Fibroblast of skin of abdomen (primary cell): ENCODE measurements at places on chromosomes 4 and X.

DNA sequence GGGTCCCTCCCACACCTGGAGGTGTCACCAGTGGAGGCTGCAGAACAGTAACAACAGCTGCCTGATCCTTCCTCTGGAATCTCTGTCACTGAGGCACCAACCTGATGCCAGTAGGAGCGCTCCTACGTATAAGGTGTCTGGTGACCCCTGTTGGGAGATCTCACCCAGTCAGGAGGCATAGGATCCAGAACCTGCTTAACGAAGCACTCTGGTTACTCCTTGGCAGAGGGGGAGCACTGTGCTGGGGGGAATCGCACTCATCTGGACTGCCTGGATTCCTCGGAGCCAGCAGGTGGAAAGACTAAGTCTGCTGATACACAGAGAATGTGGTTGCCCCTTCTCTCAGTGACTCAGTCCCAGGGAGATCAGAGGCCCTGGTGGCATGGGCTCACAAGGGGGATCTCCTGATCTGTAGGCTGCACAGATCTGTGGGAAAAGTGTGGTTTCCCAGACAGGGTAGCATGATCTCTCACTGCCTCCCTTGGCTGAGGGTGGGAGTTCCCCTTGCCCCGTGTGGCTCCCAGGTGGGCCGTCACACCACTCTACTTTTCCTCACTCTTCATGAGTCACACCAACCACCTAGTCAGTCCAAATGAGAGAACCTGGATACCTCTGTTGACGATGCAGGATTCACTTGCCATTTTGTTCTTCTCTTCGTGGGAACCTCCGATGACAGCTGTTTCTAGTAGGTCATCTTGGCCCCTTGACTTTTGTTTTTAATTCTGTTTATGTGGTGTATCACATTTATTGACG, 305.9 kb downstream of the IDS start:
- no peak for DNase-seq

- no peak for DNase-seq
Observed at GRCh38 chrX:100645106-100645505, 1.1 kb downstream of the SRPX2 start.

- DNase-seq = no peak
Observed at GRCh38 chr4:147779451-147779850, 47.6 kb downstream of the ARHGAP10 start.

DNA sequence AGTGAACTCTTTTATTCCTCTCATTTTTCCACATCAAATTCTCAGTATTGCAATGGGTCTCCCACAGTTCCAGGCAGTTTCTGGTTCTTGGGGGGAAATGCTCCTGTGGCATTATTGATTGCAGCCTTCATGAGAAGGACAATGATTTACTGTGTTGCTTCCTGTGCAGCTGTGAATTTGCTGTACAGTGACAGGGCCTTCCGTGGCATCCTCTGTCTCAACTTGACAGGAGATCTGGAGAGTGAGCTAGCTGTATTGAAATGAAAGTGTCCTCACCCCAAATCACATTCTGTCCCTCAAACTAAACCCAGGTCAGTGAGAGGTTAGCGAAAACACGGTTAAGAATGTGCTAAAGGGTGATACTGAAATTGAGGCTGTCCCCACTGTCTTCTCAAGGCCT, 77.1 kb upstream of the ATOH1 start:
- DNase-seq = no peak

DNA sequence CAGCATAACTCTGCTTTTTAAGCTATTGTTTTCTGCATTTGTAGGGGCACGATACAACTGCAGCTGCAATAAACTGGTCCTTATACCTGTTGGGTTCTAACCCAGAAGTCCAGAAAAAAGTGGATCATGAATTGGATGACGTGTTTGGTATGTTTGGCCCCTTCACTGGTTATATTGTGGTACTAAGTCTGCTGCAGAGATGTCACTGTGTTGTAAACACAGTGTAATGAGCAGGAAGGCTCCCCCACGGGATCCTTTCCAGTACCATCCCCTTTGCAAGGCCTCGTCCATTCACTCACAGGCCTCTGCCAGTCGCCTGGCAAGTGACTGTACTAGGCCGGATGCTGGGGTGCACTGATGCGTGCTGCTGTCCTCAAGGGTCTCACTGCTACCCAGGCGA, 13.8 kb downstream of the CYP4V2 start:
- DNase-seq = no peak

DNA sequence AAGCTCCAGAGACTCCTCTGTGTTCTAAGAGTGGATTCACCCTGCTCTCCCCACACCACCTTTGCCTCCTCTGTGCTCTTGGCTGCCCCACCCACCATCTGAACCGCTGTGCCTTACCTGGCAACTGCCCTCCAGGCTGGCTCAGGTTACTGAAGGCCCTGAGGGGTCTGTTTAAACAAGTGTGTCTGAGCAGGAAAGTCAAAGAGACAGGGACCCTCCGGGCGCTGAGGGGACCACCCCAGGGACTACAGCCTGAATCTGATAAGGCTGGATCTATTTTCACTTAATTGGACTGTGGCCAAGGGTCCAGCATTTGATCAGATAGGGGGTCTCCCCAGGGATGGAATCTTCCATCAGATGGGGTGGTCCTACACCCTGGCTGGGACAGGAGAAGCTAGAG, 10.4 kb upstream of the MSX1 start:
- DNase-seq = no peak

DNA sequence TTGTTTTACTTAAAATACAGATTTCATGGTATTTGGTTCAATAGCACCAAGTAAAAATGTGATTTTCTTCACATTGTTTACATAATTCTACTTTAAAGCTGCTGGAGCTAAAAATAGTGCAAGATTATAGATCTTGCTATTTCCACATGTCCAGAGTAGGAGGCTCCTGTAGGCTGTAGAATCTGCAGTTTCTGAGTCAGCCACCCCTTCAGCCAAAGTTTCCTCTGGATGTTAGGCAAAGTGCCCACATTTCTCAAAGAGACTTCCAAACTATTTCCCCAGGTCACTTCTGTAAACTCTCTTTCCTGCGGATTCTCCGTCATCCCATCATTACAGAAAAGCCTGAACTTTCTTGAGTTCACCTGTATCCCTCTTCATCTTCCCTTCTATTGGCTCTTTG, 342.5 kb upstream of the FSTL5 start:
- DNase-seq = peak; percentile 61

DNA sequence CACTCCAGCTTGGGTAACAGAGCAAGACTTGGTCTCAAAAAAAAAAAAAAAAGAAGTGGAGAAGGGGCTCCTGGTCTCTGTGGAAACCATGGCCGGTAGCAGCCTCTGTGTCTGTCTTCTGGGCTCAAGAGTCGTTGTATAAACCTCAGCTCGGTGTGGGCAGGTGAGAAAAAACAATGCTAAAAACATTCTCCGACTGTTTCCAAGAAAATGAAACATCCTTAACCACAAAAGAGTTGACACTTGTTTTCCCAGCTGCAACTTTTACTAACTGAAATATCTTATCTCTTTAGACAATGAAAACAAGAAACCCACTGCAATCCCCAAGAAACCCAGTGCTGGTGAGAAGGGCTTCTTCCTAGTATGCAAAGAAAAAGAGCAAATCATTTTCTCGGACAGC, 26.2 kb downstream of the CD99 start:
- no peak for DNase-seq

- DNase-seq = peak; percentile 68
Observed at GRCh38 chr4:55475394-55476243, 71.1 kb downstream of the CLOCK start.

- DNase-seq = peak; percentile 39
Observed at GRCh38 chr4:5381961-5382441, 326.4 kb downstream of the EVC2 start.

GRCh38 chr4:178881937-178882336, 1439.7 kb upstream of the AGA start:
- no peak for DNase-seq

- no peak for DNase-seq
Observed at GRCh38 chrX:45571453-45571852, 370.8 kb upstream of the DIPK2B start.

- DNase-seq = no peak
Observed at GRCh38 chr4:104411502-104411901, 83.2 kb downstream of the CXXC4 start.

GRCh38 chrX:123298026-123298425, 113.9 kb downstream of the GRIA3 start:
- peak; percentile 50 for DNase-seq

DNA sequence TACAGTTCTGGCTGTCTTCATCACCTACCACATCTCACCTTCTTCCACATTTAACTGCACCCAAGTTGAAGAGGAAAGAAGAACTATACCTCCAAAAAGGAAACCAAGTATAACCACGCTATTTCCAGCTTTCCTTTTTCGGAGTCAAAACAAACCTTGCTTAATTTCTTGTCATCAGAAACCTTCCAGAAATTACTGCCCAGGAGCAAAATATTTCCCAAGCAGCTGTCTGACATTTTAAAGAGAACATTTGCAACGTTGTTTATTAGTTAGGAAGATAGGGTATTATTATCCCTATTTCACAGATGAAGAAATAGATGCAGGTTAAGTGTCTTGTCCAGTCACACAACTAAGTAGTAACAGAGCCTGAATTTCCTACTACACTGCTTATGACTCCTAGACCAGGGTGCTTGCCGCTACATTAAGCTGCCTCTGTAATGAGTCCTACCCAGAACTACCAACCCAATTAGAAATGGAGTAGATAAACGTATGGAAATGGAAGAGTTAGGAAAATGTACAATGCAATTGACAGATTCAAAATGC, 2.2 kb upstream of the ACSL4 start:
- DNase-seq = no peak

- DNase-seq = peak; percentile 84
Observed at GRCh38 chrX:130770615-130771014, 132.4 kb downstream of the ENOX2 start.

- DNase-seq = no peak
Observed at GRCh38 chrX:12137951-12138360, 317 bp upstream of the FRMPD4 start.
